ENCODE measurements at places on chromosomes 1 and 21.

- no peak for DNase-seq
Observed at GRCh38 chr21:34360488-34361241, 3.1 kb upstream of the KCNE2 start.

DNA sequence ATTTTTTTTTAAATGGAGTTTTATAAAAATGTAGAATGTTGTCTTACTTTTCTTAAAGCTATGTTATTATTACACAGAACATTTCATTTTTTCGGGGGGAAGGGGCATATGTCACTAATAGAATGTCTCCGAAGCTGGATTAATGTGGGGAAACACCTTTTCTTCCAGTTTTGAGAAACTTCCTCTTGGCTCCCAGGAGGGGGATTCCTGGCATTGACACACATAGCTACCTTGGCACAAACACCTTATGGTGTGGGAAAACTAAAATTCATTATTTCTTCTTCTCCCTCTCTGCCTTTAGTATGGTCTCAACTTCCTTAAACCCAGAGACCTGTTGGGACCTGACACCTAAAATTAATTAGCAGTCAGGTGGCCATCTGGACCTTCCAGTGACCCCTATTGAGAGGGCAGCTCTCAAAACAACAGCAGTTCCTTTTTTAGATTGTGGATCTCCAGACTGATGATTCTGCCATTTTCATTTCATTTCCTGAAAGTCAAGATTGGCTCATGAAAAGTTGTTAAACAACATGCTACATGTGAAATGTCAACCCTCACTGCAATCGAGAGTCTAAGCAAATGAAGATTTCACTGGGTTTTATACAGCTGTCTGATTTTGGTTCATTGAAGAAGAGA, 70.1 kb upstream of the EDEM3 start:
- no peak for DNase-seq

- DNase-seq, result peak; percentile 35
Observed at GRCh38 chr1:64471218-64472039, 1.5 kb downstream of the CACHD1 start.

DNA sequence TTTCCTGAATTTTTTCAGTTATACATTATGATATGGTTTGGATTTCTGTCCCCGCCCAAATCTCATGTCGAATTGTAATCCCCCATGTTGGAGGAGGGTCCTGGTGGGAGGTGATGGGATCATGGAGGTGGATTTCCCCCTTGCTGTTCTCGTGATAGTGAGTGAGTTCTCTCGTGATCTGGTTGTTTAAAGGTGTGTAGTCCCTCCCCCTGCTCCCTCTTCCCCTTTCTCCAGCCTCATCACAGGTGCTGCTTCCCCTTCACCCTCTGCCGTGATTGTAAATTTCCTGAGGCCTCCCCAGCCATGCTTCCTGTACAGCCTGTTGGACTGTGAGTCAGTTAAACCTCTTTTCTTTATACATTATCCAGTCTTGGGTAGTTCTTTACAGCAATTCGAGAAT, 93.2 kb upstream of the HNRNPU start:
- no peak for DNase-seq

- no peak for DNase-seq
Observed at GRCh38 chr1:109910963-109911798, 532 bp downstream of the CSF1 start.

All from bronchial epithelial cell (primary cell).